ENCODE measurements at places on chromosomes 13 and 19.

- DNase-seq: no peak
These were observed 909 bp downstream of the RFXANK start for GRCh38 chr19:19192910-19193423.

DNA sequence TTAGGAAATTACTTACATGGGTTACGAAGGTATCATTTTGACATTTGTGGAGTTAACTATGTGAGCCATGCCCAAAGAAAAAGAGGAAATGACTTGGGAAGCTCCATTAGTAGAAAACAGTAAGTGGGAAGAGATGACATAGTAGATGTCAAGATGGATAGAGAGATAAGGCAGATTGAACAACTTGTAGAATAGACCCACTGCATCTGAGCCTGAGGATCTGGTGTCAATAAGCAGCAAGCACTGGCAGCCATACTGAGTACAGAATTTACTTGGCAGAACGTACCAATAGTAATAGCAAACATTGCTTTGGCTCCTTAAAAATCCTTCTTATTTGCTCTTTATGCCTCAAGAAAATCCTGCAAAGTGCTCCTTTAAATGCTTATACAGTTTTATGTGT is 203.8 kb downstream of the GPC6 start:
- no peak for DNase-seq

DNA sequence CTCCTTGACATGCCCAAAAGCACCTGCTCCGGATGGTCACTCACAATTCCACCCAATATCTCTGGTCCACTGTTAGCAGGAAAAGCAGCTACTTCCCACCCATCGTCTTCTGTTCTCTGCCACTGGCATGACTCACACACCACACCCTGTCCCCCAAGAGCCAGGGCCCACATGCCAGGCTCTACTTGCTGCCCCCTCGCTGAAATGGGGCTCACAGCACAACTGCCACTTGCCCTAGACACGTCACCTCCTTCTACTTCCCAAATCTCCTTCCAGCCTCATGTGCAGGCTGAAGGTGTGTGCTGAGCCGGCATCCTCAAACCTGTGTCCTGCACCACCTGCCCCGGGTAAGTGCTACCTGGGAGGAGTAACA is 65.0 kb downstream of the TBC1D4 start:
- no peak for DNase-seq

DNA sequence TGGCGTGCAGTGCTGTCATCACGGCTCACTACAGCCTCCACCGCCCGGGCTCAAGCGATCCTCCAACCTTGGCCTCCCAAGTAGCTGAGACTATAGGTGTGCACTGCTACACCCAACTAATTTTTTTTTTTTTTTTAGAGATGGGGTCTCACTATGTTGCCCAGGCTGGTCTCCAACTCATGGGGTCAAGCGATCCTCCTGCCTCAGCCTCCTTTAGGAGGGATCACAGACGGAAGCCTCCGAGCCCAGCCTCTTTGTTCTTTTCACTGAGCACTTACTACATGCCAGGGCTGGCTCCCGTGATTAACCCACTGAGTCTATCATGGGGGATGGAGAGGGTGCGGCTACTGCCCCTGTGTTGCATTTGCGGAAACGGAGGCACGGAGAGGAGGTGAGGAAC is 12.9 kb upstream of the CACTIN start:
- no peak for DNase-seq

GRCh38 chr13:51113969-51114368 is 2.9 kb upstream of the C13orf42 start:
- DNase-seq: no peak

DNA sequence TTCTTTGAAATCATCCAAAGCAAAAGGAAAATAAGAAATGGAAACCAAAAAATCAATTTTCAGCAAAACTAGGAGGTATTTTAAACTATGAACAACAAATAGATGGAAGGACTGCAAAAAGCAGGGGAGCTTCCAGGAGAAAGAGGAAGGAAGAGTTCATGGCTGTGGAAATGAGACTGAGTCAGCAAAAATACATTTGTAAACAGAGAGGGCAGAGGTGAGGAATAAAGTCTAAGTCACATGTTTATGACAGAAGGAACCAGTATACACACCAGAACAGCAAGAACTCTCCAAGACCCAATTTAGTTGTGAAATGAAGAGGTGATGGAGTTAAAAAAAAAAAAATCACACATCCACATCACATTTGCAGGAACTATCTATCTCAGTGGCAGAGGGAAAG is 69.6 kb downstream of the RNASEH2B start:
- DNase-seq: no peak

DNA sequence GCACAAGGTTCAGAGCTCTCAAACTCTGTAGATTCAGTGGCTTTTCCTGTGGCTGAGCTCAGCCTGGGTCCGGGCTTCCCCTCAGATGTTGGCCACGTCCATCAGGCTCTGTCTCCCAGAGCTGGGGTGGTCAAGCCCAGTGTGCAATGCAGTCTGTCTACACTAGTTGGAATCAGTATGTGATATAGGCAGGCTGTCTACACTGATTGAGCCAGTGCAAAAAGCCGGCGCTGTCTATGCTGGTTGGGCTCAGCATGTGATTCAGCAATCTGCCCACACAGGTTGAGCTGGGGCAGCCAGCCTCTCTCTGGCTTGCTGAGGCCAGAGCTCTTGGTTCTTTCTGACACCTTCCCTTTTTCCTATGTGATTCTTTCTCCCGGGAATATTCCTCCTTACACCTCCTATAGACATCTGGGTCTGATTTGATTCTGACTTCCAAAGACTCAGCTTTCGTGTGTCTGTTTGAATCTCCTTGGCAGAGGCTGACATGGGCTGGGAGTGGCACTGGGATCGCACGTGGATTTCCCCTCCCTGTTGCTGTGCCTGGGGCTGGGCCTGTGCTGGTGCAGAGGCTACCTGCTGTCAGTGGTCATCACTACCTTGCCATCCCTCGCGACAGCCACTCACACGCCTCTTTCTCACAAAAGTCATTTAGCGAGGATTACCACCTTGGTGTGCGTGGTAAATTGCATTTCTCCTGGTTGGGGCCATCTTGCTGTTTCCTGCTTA is 9.3 kb downstream of the CHST8 start:
- DNase-seq: no peak

- DNase-seq: no peak
These were observed 104.7 kb upstream of the FREM2 start for GRCh38 chr13:38582133-38582532.

DNA sequence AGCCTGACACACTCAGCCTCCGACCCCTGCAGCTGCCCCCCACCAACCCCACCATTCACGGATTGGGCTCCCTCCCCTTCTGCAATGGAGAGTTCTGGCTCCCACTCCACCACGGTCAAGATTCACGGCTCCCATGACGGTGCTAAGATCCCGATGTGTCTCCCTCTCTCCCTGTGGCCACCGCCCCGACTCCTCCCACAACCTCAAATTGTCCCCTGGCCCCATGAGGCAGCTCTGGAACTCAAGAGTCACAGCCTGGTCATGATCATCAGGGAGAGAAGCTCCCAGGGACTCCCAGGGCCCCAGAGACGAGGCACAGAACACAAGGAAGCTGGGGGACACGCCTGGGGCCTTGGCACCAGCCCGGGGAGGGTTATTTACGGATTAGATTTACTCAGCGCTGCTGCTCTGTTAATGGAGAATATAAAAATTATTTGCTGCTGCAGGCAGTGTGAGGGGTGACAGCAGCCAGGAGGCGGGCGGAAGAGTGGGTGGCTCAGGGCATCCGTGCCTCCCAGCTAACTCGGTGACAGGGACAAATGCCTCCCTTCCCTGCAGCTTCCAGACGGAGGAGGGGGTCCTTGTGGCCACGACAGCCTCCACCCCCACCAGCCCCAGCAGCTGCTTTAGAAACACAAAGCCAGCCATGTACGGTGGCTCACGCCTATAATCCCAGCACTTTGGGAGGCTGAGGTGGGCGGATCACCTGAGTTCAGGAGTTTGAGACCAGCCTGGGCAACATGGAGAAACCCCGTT is 184.2 kb downstream of the PTPRS start:
- no peak for DNase-seq

DNA sequence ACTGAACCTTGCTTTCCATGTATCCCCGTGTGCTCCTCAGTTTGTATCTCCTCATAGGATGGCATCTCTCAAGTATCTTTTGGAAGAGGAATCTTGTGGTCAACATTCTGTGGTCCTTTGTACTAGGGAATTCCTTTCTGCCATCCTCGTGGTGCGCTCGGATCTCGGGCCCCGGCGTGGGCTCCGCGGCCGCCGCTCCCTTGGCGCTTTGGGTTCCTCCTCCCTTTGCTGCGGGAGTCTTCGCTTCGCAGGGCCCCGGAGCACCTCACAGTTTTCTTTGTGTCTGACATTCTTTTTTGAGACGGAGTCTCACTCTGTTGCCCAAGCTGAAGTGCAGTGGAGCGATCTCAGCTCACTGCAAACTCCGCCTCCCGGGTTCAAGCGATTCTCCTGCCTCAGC is 264.7 kb downstream of the IRS2 start:
- DNase-seq: no peak

DNA sequence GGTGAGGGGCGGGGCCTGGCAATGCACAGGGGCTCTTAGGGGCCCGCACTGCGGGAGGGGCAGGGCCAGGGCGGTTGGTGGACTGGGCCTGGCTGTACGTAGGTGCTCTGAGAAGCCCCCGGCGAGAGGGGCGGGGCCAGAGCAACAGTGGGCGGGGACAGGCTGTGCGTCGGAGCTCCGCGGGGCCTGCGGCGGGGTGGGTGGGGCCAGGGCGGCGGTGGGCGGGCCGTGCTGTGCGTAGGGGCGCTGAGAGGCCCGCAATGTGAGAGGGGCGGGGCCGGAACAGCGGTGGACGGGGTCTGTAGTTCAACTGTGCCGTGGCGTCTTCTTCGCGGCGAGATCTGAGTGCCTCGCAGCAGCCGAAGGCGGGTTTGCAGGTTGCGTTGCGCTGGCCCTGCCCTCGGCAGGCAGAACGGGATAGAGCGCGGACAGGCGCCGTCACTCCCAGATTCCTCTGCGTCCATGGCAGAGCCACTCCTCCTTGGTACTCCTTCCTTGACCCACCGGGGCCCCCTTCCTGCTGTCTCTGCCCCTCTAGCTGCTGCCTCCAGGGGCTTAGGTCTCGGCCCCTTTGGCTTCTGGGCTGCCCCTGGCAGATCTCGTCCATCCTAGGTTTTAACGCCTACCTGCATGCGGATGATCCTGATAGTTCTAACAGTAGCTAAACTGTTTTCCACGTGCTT is 33.2 kb downstream of the CCNE1 start:
- peak; percentile 96 for DNase-seq

DNA sequence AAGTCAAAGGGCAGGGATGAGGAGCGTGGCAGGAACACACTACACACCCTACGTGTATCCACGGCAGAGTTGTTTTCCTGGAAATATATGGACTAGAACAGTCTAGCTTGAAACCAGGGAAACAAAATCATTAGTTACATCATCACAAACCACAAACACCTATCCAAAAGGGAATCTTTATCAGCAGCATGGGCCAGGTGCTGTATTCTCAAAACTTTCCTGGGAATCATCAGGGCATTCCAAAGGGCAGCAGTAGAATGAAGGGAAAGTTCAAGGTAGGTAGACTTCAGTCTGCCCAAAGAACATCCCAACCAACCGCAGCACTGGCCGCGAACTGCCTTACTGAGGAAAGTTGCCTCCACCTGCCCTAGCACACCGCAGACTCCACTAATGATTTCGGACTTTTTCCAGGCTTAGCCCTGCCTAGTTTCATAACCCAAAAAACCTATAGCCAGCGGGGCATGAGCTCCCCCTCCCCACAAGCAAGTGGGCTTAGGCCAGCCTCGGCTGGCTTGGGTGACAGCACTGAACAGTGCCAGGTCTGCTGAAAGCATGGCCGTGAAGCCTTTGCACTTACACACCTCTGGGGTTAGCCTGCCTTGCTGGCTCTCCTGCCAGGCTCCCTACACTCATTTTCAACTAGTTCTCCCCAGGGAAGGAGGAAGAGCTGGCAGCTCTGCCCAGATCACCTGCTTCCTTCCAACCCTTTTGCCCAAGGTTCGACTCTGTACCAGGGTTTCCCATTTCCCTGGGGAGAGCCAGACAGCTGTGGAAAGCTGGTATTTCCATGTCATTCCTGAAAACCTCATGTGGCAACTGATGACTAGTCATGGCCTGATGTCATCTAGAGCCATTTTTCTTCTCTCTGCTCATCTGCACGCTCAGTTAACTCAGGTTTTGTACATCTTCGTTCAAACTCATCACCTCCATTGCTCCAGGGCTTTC is 77.3 kb upstream of the UBAC2 start:
- DNase-seq: no peak

DNA sequence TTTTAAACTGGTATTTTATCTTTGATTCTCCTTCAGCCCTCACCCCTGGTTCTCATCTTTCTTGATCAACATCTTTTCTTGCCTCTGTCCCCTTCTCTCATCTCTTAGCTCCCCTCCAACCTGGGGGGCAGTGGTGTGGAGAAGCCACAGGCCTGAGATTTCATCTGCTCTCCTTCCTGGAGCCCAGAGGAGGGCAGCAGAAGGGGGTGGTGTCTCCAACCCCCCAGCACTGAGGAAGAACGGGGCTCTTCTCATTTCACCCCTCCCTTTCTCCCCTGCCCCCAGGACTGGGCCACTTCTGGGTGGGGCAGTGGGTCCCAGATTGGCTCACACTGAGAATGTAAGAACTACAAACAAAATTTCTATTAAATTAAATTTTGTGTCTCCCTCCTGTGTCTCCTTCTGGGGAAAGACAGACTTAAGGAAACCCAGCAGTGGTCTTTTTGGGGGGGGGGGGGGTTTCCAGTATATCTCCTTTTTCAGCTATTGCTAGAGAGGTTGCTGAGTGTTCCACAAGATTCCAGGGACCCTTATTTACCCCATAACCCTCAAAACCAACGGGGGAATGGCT is 1.5 kb upstream of the RAD23A start:
- DNase-seq: no peak

- DNase-seq: no peak
These were observed 1479.2 kb downstream of the SLITRK5 start for GRCh38 chr13:89150362-89150761.

- no peak for DNase-seq
These were observed 5.3 kb upstream of the TCF3 start for GRCh38 chr19:1657746-1658145.
